ENCODE measurements at places on chromosomes 7 and 10.

DNA sequence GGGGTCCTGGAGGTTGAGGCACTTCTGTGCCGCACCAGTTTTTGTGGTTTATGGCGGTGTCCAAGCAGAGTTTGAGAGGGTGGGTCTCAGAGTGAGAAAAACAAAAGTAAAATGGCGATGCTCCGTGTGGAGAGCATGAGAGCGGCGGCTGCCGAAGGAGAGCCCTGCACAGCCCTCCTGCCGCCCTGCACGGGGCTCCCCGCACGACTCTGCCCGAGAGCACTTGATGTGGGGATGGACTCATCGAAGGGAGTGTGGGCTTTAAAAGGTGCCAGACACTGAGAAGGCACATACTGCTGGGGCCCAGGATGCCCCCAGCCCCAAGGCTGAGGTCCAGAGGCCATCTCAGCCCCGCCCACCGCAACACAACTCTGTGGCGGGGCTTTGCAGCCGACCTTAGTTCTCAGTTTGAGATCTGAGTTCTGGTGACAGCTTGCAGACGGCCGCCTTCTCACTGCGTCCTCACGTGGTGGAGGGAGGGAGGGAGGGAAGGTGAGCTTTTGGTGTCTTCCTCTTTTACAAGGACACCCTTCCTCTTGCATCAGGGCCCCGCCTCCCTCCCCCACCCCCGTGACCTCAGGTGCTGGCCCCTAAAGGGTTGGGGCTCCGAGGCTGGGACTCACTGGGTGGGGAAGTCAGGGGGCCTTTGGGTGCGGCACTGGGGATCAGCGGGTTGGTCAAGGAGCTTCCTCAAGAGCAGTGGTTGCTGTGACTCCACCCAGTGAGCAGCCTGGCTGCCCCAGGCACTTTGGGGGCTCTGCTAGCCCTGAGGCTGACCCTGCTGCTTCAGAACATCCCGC, 69.1 kb downstream of the NKX6-2 start:
- no peak for DNase-seq

GRCh38 chr10:128051548-128051947, 74.7 kb downstream of the MKI67 start:
- DNase-seq: no peak

DNA sequence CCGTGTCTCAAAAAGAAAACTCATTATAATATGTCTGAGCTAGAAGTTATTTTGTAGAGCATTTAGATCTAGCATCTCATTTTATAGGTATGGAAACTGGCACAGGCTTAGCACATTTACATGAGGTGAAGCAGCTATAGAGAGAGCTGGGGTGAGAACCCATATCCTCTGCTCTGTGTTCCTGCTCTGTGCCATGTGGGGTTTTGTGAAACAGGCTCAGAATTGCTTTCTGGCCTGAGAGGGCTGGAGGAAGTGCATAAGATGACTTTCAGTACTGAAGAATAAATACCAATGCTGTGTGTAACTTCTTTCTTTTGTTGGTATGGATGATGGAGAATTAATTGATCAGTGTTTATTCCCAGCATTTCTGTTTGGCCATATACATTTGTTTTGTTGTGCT, 159.1 kb downstream of the LRRC4 start:
- no peak for DNase-seq

DNA sequence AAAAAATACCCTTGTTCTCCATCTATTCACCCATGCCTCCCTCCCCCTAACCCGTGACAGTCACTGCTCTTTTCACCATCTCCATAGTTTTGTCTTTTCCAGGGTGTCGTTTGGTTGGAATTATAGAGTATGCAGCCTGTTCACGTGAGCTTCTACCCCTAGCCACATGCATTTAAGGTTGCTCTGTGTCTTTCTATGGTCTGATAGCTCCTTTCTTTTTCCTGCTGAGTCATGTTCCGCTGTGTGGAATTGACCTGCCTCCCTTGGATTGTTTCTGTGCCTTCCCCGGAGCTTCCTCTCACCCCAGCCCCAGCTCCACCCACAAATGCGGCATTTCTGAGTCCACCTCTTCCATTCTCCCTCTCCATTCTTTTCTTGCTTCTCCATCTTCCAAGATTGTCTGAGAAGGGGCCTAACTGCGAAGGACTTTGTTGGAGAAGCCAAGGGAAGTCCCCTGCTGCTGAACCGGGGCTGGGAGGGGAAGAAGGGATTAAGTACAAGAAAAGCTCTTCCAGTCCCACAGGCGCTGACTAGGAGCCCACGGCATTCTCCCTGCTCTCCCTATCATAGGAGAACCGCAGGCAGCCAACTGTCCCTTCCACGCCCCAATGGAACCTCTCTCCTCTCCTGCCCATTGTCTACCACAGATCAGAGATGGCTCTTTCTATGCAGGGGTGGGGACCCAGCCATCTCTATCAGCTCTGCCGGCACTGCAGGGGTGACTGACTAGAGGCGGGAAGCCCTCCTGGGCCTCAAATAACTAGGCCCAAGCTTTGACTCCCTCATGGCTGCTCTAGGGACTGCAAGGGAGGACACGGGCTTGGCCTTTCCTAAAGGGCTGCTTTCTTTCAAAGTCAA, 87.5 kb upstream of the ANLN start:
- DNase-seq: no peak

DNA sequence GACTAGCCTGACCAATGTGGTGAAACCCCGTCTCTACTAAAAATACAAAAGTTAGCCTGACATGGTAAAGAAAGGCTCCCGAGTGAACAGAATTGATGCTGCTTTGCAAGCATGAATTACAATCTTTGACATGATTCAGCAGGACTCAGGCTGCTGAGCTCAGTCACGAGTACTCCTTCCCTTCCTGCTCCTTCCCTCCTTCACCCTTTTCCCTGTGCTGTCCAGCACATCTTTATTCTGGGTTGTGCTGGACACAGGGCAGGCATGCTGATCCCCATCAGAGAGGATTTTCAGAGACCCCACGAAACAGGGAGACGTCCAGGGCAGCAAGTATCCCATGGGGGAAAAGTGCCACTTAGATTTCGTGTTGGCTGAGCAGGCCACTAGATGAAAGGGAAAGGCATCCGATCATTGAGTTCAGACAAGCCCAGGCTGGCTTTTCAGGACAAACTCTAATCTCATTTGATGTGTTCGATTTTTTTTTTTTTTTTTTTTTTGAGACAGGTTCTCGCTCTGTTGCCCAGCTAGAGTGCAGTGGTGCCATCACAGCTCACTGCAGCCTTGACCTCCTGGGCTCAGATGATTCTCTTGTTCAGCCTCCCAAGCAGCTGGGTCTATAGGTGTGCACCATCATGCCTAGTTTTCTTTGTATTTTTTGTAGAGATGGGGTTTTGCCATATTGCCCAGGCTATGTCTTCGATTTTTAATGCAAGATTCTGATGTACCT, 36.5 kb downstream of the BAMBI start:
- no peak for DNase-seq

DNA sequence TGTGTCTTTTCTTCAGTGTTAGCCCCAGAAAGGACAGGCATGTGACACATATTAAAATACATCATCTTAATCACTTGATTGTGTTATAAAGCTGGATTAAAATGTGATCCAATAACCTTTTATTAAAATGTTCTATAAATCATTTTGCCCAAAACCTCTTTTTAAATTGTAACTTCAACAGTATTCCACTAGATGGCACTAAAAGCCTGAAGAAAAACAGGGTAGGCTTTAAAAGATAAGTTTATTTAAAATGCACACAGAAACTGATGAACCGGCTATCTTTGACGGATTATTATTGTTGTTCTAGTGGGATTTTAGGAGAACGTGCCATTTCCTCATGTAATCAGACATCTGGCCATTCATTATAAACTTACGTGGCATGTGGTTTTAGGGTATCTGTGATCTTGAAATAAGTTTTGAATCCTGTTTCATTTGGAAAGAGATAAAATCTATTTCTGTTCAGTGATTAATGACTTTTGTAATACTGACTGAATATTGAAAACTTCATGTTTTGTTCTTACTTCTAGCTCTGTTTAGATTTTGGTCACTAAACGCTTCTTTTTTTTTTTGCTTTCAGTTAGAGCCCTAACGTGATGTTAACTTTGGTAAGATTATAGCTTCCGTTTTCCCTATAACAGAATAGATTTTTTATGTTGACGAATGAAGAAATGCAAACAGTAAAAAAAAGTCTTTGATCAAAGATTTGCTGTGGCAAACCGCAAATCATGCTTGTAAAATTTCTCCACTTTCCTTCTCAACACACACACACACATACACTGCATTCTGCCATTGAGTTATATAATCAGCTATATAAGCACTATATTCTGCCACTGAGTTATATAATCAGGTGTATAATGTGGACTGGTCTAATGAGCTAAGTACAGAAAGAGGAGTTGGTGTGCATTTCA, 13.6 kb downstream of the VPS50 start:
- no peak for DNase-seq
